ENCODE measurements at places on chromosomes 7 and 10. TPM values are rescaled to one million over a fixed set of nuclear protein-coding genes. Genes with fewer than 3 reads are reported as not detected.

PTF1A gene
- total RNA-seq: not detected

SPDYE1 gene
- total RNA-seq: not detected

SPDYE18 gene
- total RNA-seq: not detected

SLC26A4 gene
- 2.4 TPM for total RNA-seq

CBX3 gene
- 164 TPM for total RNA-seq

TMEM254 gene
- total RNA-seq: 15.4 TPM

SPDYE2 gene
- total RNA-seq: not detected

ADCK2 gene
- 15.8 TPM for total RNA-seq

DLX5 gene
- total RNA-seq: 1.5 TPM

All from articular chondrocyte of knee joint (primary cell).